ENCODE measurements at places on chromosomes 1 and 21.

DNA sequence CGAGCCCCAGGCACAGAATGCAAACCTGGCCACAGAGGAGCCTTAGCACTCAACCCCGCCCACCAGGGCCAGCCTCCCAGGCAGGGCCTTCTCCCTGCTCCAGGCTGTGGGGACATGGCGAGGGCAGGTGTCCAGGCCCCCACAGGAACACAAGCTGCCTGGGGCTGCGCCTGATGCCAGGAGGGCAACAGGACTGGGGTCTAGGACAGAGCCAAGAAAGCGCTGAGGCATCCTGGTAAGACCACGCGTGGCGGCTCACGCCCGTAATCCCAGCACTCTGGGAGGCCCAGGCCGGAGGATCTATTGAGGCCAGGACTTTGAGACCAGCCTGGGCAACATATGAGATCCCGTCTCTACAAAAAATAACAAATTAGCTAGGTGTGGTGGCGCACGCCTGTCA is 59.1 kb downstream of the MEGF6 start:
- DNase-seq: no peak

- DNase-seq: no peak
Measured at GRCh38 chr1:51299185-51299885, 31.0 kb downstream of the TTC39A start.

DNA sequence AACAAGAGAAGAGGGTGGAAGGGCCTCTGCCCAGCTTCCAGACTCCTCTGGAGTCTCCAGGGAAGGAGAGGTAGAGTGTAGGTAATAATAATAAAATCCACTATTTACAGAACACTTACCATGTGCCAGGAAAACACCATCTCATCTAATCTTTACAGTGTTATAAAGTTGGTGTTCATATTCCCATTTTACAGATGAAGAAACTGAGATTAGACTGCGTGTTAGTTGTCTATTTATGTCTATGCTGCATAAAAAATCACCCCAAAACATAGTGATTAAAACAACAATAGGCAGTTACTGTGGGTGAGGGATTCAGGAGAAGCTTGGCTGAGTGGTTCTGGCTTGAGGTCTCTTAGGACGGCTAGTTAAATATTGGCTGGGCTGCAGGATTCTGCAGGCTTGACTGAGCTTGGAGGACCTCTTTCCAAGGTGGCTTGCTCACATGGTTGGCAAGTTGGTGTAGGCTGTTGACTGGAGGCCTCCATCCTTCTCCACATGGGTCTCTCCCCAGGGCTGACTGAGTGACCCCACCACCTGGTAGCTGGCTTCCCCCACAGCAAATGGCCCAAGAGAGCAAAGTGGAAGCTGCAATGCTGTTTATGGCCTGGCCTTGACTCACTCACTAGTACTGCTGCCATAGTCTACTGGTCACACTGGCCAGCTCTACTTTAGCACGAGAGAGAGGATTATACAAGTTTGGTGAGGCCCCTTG is 6.5 kb upstream of the ALX3 start:
- no peak for DNase-seq

- no peak for DNase-seq
Measured at GRCh38 chr21:39029900-39030884, 153.1 kb downstream of the PSMG1 start.

DNA sequence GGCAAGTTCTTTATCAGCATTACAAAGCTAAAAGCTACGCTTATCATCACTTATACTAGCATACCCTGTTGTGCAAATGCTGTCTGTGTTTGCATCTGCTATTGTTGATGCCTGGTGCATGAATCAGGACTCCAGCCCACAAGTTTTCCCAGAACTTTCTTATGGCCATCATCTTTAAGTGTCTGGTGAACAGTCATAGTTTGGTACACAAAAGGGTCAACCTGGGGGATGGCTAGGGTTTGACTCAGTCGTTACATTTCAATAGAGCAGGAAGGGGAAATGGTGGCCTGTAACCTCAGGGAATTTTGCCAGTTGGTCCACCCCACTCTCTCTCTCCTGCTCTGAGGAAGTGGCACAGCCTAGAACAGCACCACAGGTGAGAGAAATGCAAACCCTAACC is 35.4 kb downstream of the SELL start:
- no peak for DNase-seq

DNA sequence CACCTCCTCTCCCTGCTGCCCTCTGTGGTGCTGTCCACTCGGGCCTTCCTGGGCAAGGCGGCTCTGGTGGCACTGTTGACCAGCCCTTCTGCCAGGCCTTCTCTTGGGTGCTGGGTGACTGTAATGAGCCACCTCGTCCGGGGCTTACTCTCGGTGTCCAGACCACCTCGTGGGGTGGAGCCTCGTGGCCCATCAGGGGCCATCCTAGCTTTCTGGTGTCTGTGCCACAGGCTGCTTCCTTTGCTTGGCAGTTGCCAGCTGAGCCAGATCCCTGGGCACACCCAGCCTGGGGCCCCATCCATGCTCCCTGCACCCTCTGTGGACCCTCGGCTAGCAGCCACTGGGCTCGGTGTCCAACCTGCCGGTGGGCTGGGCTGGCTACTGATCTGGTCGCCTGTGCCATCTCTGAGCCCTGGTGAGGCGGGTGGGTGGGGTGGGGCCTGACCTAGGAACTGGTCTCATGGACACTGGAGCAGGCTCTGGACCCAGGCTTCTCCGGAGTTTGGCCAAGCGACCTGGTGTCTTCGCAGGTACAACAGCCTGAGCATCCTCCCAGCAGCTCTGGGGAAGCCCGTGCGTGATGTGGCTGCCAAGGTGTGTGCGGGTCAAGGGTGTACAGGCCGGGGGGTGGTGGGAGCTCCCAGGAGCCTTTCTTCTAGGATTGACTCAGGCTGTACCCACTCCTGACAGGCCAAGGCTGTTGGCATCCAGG is 1.4 kb downstream of the PRXL2B start:
- DNase-seq: no peak

DNA sequence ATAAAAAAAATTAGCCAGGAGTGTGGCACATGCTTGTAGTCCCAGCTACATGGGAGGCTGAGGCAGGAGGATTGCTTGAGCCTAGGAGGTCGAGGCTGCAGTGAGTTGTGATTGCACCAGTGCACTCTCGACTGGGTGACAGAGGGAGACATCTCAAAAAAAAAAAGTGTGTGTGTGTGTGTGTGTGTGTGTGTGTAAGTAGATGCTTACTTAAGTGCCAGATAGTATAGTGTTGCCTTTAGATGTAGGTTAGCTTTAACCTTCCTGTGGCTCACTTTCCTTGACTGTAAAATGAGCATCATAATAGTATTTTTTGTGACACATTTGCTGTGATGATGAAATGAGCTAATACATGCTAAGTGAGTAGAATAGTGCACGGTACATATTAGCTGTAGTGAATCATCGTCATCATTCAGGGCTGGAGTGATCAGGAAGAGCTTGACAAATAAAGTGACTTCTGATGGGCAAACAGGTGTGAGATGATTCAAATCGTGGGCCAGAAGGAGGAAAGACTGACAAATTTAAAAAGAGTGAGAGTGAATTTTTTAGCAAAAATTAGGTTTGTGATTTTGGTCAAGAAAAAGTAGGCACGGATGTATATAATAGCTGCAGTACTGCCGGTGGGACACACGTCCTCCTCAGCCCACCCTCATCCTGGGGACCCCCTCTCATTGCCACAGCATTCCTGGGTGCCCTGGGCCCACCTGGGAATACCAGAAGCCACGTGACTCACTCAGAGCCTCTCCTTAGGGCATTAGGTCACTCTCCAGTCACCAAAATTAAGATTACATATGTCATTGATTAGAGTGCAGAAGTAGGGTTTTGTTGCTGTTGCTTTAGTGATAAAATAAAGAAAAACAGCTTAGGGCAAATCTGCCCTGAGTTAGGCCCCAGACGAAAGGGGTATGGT is 33.9 kb downstream of the EIF2D start:
- no peak for DNase-seq

GRCh38 chr1:183884526-183884925 is 79.6 kb downstream of the RGL1 start:
- DNase-seq: no peak

DNA sequence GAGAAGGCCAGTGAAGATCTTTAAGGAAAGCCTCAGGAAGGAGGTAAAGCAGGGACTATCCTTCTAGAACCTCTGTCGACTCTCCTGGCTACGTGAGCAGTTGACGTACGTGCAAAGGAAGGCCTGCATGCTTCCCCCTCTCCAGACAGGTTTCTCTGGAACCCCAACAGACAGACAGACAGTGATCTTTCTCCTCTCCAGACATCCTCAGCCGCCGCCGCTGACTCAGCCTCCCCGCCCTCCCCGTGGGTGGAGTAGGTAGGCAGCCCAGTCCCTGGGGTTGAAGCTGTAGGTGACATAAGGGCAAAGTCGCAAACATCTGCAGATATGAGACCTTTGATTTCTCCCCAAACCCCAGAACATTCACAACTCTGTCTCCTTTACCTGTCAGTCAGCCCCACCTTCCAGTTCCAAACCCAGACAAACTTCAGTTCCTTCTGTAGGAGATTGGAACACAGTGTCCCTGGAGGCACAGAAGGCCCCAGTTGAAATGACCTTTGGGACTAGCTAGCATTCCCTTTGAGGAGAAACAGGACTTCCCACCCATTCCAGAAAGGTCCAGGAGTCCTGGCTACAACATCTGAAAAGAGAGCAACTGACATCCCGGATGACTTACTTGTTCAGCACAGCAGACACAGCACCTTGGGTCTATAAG is 146.0 kb upstream of the JUN start:
- DNase-seq: no peak

DNA sequence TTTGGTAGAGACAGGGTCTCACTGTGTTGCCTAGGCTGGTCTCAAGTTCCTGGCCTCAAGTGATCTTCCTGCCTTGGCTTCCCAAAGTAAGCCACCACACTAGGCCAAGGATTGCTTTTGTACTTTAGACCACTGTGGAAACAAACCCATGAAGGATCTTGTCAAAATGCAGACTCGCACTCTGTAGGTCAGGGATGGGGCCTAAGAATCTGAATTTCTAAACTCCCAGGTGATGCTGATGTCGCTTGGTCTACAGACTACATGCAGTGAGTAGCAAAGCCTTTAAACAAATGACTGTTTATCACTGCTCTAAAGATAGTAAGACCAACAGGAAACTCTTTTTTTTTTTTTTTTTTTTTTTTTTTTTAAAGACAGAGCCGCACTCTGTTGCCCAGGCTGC is 54.1 kb upstream of the MUTYH start:
- DNase-seq: no peak

- no peak for DNase-seq
Measured at GRCh38 chr1:54324251-54325140, 81.7 kb downstream of the SSBP3 start.

- DNase-seq: no peak
Measured at GRCh38 chr1:60000625-60001024, 72.9 kb downstream of the C1orf87 start.

- DNase-seq: no peak
Measured at GRCh38 chr1:31372051-31372450, 825 bp downstream of the FABP3 start.

DNA sequence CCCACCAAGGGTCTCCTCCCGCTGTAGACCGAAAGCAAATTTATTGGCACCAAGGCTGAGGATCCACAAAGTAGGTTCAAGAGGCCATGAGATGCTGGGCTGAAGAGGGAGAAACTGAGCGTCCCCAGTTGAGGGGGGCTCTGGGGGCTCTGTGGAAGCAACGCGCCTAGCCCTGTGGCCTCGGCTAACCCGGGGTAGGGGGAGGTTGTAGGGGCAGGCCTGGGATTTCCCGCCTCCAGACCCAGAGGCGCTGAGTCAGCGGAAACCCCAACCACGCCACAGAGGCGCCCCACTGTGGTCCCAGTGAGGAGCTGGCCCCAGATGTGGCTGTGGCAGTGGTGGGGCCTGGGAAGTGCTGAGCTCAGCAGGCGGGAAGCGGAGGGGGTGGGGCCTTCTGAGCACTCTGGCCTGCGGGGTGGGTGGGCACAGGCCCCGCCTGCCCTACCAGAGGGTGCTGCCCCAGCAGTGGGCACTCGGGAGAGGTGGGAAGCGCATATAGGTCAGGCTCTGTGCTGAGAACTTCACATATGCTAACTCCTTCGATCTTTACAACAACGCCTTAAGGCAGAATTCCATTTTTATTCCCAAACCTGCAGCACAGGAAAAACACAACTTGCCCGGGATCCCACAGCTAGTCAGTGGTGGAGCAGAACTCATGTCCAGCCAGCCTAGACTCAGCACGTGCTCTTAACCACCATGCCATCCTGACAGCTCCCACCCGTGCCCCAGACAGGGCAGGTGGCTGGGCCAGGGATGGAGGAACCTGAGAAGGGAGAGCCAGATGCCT is 1.5 kb upstream of the COL16A1 start:
- DNase-seq: peak; percentile 70

GRCh38 chr1:88680471-88680870 is 3.6 kb upstream of the PKN2 start:
- DNase-seq: no peak

GRCh38 chr1:40766017-40766416 is 17.6 kb upstream of the KCNQ4 start:
- DNase-seq: no peak

DNA sequence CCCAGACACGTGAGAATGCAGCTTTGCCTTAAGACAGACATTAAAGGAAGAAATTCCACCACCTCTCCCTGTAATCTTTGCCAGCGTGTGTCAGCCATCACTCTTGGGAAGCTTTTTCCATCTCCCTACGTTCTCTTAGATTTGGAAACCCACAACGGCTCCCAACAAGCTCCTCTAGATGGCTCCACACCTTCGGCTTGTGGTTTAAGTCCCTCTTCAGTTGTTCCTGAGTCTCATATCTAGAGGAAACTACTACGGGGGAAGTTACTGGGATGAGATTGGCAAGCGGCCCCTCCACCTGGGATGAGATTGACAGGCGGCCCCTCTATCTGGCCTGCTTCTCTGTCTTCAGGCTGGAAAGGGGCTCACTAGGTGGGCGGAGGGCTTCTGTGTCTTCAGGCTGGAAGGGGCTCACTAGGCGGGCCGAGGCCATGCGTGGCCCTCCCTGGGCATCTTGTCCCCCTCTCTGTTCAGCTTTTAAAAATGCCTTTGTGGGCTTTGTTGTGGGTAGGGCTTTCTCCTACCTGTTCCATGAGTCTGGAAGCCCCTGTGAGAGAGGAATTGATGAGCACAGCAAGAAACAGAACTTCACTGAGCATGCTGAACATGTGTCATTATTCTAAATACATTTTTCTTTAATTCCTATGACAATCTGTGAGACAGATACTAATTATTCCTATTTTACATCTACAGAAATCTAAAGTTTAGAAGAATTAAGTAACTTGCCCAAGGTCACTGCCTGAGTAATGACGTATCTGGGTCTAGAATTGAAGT is 670.5 kb downstream of the KIF26B start:
- DNase-seq: no peak

DNA sequence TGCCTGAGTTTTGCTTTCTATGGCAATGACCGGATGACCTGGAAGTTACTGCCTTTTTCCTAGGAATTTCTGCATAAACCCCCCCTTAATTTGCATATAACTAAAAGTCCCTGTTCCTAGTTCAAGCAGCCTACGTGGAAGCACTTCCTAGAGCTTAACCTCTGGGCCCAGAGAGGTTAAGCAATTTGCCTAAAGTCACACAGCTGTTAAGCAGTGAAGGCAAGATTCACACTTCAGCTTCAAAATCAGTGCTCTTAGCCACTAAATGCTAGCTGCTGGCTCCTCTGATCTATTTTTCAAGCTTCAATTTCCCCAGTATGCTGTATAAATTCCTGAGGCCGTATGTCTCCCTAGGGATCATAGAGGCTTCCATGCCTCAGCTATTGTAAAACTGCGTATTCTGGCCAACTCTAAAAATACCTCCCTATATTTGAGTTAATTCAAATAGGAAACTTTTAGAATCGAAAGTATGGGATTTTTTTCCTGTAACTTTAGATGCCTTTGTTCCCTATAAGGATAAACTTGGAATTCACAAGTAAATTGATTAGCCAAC is 53.1 kb upstream of the CD5L start:
- no peak for DNase-seq

Data from immature natural killer cell (primary cell).